ENCODE measurements at places on chromosomes 2 and 18. TPM values are rescaled to one million over a fixed set of nuclear protein-coding genes. Genes with fewer than 3 reads are reported as not detected.

GRCh38 chr2:101962309-101962708 is 29.5 kb upstream of the IL1R2 start:
- DNase-seq = no peak

DNA sequence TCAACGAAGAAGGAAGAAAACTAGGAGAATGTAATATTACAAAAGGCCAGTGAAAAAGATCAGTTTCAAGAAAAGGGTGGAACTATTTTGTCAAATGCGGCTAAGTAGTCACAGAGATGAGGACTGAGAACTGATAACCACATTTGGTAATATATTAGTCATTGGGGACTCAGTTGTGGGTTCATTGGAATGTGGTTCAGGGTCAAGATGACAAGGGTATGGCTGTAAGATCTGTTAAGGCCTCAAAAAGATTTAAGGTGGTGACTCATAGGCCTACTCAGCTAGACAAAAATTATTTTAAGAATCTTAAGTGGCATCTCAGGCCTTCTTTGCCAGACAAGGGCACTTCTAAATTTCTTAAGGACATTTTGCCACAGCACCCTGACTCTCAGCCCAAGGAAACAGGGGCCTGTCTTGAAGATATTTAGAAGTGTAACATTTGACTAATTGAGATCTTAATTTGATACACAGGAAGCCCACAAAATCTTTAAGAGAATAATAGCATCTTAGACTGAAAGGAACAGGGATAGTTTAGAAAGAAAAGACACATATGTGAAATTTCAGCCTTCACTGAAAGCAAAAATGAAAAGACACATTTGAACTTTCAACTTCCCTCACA is 81.3 kb downstream of the STRADB start:
- DNase-seq = peak; percentile 83

GRCh38 chr2:9423922-9424272 is 443 bp downstream of the CPSF3 start:
- peak; percentile 33 for DNase-seq

DNA sequence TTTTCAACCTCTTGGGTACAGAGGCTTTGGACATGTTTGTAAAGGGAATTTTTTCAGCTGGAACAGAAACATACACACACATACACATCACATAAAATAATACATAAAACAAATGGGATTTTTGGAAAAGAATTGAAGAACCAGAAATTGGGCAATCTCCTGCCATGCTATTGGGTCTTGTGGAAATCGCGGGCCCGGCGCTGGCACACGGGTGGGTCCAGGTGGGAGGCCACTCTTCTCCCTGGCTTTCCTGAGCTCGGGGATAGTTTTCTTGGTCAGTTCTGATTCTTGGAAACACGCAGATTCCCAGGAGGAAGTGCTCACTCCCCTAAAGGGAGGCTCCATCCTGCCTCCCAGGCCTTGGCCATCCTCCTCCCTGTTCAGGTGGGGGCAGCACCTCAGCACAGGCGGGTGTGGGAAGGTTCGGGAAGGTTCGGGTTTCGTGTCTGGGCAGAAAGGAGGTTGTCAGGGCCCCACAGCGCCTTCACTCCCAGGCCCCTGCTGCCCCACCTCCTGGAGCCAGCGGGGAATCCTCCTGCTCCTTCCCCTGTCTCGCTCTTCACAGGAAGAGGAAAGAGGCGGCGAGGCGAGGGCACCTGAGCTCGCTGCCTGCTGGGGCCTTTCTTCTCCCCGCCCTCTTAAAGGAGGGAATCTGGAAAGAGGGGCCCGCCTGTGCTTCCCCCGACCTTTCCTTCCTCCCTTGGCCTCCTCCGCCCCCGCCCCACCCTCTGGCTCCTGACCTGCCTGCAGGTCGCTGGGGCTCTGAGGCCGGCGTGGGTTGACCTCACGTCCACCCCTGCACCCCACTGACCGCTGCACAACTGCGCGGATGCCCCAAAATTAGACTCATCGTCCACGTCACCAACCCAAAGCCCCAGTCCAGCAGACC is 97.8 kb upstream of the PXDN start:
- DNase-seq = no peak

GRCh38 chr2:95060446-95061118 is 35.1 kb downstream of the MAL start:
- DNase-seq = no peak

DNA sequence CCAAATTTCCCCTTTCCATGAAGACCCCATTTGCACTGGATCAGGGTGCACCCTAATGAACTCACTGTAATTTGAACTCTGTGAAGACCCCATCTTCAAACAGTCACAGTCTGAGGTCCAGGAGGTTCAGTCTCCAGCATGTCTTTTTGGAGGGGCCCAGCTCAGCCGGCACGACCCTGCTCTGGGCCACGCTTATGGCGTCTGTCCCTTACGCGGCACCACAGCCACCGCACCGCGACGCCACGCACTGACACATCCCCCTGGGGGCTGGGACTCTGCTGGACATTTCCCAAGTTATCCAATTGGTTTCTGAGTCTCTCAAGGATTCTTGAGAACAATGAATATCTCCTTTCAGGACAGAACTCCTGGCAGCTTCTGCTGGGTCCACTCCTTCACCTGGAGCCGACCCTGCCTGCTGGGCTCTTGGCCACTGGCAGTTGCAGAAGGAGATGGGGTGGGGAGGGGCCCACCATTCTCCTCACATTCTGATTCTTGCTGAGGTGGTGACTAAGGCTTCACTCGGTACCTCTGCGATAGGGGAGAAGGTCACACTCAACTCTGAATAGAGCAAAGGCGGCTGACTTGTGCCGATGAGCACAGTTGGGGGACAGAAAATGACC is 124.0 kb downstream of the RTP5 start:
- no peak for DNase-seq

GRCh38 chr18:9756933-9757470 is 48.9 kb downstream of the RAB31 start:
- no peak for DNase-seq

DNA sequence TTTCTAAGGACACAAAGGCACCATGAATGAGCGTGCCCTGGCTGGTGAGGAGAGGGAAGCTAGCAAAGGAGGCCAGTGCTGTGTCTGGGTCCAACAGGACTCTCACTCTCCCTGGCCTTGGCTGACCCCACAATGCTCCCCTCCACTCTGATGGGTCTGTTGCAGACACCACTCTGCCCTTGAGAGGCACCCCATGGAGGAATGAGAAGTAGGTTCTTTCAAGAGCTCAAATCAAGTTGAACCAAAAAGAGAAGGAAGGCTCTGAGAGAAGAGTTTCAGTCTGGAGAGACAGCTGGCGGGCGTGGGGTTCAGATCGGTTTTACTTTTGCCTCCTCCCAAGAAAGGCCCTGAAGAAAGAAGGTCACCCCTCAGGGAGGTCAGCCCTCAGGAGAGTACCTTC is 18.4 kb downstream of the TMEM247 start:
- no peak for DNase-seq

DNA sequence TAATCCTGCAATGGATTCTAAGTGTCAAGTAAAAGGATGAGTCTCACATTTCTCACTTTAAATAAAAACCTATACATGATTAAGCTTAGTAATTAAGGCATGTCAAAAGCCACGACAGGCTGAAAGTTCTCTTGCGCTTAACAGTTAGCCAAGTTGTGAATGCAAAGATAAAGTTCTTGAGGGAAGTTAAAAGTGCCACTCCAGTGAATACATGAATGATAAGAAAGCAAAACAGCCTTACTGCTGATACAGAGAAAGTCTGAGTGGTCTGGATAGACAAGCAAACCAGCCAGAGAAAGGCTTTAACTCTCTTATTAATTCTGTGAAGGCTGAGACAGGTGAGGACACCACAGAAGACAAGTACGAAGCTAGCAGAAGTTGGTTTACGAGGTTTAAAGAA is 12.7 kb downstream of the THOC1 start:
- DNase-seq = no peak

- no peak for DNase-seq
These were observed 83.9 kb downstream of the PLCL1 start for GRCh38 chr2:197888321-197888720.

GRCh38 chr2:120972286-120972685 is 236.6 kb downstream of the GLI2 start:
- DNase-seq = no peak

DNA sequence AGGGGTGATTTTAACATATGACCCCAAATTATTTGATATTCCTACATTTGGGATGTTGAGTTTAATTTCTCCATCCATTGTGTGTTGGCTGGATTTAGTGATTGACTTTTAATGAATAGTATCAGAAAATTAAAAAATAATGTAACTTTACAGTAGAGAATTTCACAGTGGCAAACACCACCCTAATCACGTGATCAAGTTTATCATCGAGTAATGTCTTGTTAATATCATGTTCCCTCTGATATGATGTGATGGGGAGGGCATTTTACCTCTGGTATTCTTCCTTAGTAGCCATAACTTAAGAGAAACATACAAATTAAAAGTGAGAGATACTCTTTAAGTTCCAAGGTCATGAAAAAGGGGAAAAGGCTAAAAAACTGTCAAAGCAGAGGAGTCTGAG is 602.0 kb upstream of the CELF4 start:
- no peak for DNase-seq

- no peak for DNase-seq
These were observed 115.7 kb upstream of the LRATD1 start for GRCh38 chr2:14516844-14517243.

GRCh38 chr2:3314626-3315025 is 63.0 kb downstream of the EIPR1 start:
- DNase-seq = no peak

GRCh38 chr2:216404010-216404618 is 8.2 kb upstream of the SMARCAL1 start:
- peak; percentile 43 for DNase-seq

DNA sequence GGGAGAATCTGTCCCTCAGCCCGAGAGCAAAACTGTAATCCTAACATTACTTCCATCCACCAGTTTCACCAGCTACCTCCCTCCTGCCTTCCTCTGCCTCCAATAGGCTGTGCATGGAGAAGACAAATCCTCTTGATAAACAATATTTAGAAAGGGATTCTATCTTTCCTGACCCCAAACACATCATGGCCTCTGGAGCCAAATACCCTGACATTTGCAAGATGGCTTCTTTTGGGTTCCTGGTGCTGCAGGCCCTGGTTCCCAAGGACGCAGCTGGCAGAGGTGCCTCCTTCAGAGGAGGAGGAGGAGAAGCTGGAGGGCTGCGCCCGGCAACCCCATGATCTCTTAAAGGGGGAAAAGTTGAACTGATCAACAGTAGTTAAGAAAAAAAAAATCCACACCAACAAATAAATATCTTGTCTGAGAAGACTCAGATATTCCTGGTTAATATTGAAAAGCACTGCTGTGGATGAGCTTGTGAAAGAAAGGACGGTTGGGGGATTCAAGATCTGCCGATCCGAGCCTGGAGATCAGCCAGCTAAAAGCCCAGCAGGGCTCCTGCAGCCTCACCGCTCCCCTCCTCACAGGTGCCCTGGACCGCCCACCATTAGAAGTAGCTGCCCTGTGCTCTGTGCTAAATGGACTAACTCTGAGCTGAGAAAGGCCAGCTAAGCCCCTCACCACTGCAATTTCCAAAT is 116.8 kb downstream of the MSH2 start:
- no peak for DNase-seq

GRCh38 chr2:84395820-84396219 is 63.3 kb downstream of the SUCLG1 start:
- DNase-seq = no peak

GRCh38 chr18:29163596-29163995 is 986.7 kb upstream of the CDH2 start:
- DNase-seq = no peak

DNA sequence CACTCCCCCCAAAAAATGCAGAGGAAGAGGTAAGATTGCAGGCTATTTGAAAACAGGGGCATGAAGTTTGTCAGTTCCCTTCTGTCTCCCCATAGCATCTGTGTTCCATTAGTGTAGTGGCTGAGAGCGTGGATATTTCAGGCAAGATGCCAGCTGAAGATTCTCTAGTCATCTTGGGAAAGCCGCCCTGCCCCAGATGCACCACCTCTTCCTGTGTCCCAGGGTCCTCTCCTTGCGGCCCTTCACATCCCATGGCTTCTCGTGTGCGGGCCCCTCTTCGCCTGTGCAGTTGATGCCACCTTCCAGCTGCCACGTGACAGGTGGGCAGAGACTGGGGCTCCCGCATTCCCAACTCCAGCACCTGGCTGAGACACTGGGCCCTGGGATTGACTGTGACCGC is 16.1 kb downstream of the TMEM127 start:
- no peak for DNase-seq

GRCh38 chr2:179036353-179036905 is 13.5 kb downstream of the CCDC141 start:
- DNase-seq = no peak

Gene NAT8
- not detected for total RNA-seq

Gene CASP8
- 33.4 TPM for total RNA-seq

Gene MARCHF4
- 4.1 TPM for total RNA-seq

Gene SP3
- 88.5 TPM for total RNA-seq

Gene IAH1
- 38.1 TPM for total RNA-seq

Gene SOWAHC
- 7.1 TPM for total RNA-seq

Gene CCDC178
- not detected for total RNA-seq

Gene TLX2
- not detected for total RNA-seq

Gene L3MBTL4
- total RNA-seq = 2.8 TPM

Gene HNRNPLL
- 46.9 TPM for total RNA-seq

Gene HJURP
- total RNA-seq = 86.3 TPM
